ENCODE measurements at places on chromosomes 1 and 21.

- no peak for DNase-seq
Measured at GRCh38 chr21:44074315-44074958, 32.8 kb upstream of the PWP2 start.

DNA sequence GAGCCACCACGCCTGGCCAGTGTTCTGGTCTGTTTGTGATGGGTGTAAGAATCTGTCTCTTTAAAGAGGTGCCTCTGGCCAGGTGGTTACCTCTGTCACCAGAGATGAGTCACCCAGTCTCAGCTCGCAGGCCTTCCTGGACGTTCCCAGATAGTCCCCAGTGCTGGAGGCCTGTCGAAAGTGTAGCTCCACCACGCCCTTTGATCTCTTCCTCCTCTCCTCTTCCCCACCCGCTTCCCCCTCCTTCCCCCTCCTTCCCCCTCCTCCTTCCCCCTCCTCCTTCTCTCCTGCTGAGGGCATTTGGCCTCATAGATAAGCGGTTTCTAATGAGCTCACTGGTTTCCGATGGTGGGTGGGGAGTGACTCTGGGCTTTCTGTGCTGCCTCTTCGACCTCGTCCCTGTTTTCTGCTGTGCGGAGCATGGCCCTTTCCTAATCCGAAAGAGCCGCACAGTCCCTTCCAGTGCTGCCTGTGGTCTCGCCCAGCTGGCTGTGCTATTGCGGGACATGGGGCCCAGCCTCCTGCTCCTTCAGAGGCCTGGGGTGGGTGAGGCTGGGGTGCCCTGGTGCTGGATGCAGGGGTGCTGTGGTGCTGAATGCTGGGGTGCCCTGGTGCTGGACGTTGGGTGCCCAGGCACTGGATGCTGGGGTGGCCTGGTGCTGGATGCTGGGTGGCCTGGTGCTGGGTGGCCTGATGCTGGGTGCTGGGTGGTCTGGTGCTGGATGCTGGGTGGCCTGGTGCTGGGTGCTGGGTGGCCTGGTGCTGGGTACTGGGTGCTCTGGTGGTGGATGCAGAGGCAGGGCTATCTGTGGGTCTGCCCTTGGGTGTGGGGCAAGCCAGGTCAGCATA lies 19.2 kb downstream of the AGPAT3 start:
- DNase-seq, result no peak

DNA sequence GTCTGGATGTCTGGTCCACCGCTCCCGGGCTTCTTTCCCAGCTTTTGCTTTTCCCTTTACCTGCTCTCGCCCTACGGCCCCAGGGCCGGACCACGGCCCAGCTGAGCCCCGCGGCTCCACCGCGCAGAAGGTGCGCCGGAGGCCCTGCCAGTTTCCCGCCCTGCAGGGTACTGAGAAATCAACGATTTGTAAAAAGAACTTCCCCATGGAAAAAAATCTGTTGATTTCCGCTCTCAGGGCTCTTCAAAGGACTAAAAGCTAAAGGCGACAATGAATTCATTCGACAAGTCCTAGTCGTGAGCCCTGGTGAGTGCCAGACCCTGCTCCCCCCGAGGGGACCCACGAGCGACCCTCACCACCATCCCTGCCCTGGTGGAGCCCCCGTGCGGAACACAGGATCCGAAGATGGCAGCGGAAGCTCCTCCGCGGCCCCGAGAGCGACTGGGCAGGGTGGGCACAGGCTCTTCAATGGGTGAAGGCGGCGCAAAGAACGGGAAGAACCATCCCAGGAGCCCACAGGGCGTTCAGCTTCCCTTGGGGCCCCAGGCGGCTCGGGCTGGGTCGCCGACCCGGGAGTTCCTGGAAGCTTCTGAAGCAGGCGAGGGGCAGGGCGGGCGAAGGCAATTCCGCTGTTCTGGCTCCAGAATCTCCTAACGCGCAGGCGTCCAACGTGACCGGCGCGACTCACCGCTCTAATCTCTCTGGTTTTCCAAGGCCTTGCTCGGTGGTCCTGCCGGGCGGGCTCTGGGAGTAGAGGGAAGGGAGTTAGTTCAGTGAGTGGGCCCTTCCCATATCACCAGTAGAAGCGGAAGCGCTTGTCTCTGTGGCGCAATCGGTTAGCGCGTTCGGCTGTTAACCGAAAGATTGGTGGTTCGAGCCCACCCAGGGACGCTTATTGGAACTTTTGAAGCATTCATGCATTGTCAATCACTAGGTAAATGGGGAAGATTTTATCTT lies 6.6 kb upstream of the RNU1-2 start:
- DNase-seq, result no peak

GRCh38 chr1:18151436-18152122 lies 44.0 kb downstream of the IGSF21 start:
- DNase-seq, result no peak

GRCh38 chr1:48556186-48556850 lies 84.3 kb upstream of the SPATA6 start:
- no peak for DNase-seq
